ENCODE measurements at places on chromosomes 1 and 21.

DNA sequence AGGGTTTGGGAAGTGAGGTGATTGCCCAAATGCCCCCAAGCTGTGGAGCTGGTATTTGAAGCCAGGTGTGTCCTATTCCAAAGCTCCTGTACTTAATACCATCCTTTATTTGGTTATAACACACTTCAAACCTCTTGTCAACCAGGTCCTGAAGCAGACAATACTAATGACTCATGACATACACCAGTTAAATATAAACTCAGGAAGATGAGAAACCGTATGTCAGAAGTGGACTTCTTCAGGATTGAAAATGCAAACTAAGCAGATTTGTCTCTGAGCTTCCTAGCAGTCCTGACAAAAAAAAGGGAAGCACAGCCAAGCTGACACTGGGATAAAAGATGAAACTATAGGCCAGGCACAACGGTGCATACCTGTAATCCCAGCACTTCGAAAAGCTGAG lies 70.6 kb downstream of the ALPL start:
- DNase-seq = no peak

DNA sequence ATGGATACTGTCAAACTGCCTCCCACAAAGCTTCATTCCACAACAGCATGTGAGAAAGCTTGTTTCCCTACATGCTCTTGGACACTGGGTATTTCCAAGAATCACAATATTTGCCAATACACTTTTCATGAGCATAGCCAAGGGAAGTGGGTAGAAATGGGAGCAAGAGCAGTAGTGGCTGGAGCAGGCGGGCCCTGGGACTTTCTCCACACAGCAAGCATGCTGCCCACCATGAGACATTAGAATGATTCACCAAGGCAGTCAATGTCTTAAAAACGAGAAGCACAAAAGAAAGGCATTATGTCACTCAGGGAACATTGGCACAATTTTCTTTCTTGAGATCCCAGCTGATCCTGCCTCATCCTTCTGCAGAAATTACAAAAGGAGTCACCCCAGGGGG lies 371.6 kb upstream of the RUNX1 start:
- DNase-seq = no peak

DNA sequence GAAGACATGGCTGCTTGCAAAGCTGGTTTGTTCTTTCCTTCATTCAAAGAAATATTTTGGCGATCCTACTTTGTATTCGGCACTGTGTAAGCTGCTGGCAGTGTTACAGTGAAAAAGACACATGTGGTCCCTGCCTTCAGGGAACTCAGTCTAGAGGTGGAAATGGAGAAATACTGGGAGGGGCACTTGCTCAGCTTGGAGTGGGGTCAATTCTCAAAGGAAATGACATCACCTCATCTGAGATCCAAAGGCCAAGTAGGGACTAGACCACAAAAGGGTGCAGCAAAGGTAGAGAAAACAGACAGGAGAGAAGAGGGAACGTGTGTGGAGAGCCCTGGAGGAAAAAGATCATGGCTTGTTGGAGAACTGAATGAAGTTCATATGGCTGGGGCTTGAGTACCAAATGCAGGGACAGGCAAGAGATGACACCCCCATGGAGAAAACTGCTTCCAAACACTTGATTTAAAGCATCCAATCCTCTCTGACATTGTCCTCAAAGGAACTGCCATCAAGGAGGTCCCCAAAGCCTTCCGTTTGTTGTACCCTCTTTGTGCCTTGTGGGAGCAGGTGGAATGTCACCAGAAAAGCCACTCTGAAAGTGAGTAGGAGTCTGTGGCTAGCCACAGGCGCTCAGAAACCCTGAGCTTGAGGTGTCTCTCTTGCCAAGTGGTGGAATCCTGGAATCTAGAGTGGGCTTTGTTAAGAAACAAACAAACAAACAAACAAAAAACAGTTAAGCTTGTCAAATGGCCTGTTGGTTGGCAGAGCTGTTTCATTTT lies 48.3 kb upstream of the TDRD10 start:
- DNase-seq = no peak

- no peak for DNase-seq
Observed at GRCh38 chr1:182351790-182352364, 39.7 kb downstream of the GLUL start.

- DNase-seq = peak; percentile 28
Observed at GRCh38 chr1:27430903-27431600, 38.6 kb downstream of the GPR3 start.
